ENCODE measurements at places on chromosomes 2 and 18.

DNA sequence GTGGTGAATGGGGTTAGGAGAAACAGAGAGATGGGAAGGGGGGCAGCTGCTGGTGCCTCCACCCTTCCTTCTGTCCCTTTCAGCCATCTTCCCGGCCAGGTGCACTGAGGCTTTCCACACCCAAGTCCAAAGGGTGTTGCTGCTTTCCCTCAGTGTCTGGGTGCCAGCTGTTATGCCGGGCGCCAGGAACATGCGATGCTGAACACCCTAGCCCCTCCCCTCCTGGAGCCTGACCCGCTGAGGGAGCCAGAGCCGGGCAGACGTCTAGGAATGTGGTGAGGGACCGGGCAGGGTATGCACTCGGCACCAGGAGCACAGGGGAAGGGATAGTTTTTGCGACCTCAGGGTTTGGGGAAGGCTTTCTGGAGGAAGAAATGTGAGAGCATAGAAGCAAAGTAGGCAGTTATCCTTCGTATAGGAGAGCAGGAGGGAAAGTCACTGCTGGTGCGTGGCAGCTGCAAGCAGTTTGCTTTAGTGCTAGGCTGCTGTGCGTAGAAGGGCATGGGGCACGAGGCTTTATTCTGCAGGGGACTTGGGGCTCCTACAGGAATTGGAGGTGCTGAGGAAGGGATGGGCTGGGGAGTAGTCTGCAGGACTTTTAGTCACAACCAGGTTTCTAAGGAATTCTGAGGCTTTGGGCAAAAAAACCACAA, 147.7 kb downstream of the TSN start:
- DNase-seq: no peak

- DNase-seq: no peak
Measured at GRCh38 chr2:26245810-26246209, 1.1 kb downstream of the HADHB start.

GRCh38 chr18:47174545-47175116, 1.5 kb downstream of the IER3IP1 start:
- no peak for DNase-seq

DNA sequence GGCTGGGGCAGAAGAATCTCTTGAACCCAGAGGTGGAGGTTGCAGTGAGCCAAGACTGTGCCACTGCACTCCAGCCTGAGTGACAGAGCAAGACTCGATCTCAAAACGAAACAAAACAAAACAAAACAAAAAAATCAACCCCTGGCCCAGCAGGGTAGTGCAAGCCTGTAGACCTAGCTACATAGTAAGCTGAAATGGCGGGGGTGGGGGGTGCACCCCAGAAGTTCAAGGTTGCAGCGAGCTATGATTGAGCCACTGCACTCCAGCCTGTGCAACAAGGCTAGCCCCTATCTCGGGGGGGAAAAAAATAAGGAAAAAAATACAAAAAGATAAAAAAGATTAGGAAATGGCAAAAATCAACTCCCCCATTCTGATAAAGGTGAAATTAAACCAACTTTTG, 6.4 kb downstream of the ATL2 start:
- no peak for DNase-seq

DNA sequence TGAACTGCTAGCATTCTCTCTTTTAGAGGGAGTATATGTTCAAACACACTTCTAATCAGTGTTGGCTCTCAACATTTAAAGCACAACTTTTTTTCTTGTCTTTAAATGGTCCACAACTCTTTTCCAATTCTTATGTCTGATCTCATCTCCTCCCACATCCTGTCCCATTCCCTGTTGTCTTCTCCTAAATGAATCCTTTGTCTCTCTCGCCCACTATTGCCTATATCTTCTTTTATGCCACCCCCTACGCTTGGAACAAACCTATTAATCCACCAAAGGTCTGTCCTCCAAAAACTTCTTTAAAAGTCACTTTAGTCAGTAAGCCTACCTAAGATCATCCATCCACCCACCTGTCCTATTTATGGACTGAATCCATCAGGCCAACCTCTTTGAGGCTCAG, 235.5 kb upstream of the SMAD7 start:
- DNase-seq: no peak

GRCh38 chr18:48693625-48694262, 154.9 kb downstream of the CTIF start:
- no peak for DNase-seq

GRCh38 chr18:57803103-57803969, at the start of gene ATP8B1:
TSS of gene ATP8B1 (minus strand) at chr18:57803315. CDS start at chr18:57731807, 71,508 bp downstream.
- DNase-seq: no peak

DNA sequence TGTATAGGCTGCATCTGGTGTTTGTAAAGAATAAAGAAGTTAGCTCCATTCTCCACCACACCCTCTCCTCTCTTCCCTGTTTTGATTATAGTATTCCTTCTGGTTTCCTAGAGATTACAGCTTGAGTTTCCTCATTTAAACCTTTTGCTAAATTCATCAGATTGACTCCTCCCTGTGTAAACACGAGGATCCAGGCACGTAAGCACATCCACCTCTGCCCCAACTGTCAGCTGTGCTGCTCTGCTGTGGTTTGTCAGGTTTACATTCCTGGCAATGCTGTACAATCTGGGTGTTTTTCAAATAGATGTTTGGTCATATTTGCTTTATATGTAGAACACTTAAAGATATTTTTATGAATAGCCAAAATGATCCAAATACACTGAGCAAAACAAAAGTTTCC, 302.8 kb downstream of the PTGR3 start:
- DNase-seq: no peak

GRCh38 chr2:23425338-23425871, 40.4 kb downstream of the KLHL29 start:
- no peak for DNase-seq

DNA sequence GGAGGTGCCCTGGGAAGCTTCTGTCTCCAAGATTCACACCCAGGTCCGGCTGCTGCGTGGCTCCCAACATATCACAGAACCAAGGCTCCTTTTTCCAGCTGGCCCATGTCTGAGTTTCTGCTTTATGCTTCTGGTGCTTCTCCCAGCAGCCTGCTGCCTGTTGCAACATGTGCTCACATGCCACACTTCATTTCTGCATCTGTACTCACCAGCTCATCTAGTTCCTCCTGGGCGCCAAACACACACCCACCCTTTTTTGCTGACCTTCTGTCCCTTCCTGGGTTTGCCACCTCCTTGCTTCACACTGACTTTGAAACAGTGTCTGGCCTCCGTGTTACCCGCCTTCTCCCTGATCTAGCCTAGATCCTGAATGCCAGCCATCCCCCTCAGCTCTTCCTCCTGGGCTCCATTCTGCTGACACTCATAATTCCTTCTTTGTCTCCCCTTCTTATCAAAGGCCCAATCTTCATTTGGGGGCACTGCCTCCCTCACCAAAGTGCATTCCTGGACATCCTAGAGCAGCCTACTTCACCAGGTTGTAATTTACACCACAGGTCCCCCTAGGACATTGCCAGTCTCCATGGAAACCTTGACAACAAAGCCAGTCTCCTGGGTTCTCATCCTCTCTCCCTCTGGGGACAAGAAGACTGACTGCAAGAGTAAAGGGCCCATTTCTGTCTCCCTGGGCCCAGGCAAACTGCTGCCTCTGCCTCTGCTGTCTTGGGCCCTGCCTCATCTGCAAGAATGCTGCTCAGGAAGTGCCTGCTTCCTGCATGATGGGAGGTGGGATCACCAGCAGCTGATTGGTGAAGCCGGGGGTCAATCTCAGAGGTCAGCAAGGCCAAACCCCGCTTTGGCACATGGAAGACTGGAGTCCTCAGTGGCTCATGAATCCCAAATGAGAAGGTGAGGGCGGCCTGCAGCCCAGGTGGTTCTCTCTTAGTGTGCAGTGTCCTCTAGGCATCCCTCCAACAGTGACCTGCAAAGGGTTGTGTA, 13.9 kb upstream of the PROM2 start:
- DNase-seq: no peak

DNA sequence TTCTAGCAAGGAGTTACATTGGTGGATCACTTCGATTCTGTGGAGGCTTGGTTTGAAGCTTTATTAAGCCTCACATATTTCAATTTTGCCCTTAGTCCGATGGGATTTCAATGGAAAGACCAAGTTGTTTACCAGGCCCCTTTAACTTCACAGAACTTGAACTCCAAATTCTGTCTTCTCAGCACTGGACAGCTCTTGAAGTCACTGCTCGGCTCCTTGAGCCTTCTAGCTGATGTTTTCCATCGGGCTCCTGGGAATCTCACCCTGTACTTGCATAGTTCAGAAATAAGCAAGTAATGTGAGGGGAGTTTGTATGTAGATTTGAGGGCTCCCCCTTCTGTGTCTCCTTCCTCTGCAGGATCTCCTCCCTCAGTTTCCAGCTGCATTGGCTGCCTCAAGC, 15.1 kb downstream of the OXER1 start:
- DNase-seq: no peak

GRCh38 chr2:1898461-1899395, 154.4 kb upstream of the PXDN start:
- DNase-seq: no peak

- DNase-seq: no peak
Measured at GRCh38 chr18:28168725-28169124, 8.2 kb downstream of the CDH2 start.

GRCh38 chr18:39702888-39703287, 2137.3 kb upstream of the CELF4 start:
- no peak for DNase-seq

GRCh38 chr18:12933327-12933726, 14.5 kb upstream of the SEH1L start:
- no peak for DNase-seq

DNA sequence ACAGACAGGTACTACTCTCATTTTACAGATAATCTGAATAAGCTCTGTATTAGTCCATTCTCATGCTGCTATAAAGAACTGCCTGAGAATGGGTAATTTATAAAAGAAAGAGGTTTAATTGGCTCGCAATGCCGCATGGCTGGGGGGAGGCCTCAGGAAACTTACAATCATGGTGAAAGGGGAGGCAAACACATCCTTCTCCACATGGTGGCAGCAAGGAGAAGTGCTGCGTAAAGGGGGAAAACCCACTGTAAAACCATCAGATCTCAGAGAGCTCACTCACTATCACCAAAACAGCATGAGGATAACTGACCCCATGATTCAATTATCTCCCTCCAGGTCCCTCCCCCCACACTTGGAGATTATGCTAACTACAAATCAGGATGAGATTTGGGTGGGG, 254.4 kb downstream of the KCNE4 start:
- no peak for DNase-seq
